Right renal pelvis (tissue), 4 donors: ENCODE measurements at places on chromosomes 2 and 18. TPM values are rescaled to one million over a fixed set of nuclear protein-coding genes. Genes with fewer than 3 reads are reported as not detected.

GRCh38 chr2:98815795-98816194 is 84.9 kb upstream of the MGAT4A start:
- DNase-seq: no peak

DNA sequence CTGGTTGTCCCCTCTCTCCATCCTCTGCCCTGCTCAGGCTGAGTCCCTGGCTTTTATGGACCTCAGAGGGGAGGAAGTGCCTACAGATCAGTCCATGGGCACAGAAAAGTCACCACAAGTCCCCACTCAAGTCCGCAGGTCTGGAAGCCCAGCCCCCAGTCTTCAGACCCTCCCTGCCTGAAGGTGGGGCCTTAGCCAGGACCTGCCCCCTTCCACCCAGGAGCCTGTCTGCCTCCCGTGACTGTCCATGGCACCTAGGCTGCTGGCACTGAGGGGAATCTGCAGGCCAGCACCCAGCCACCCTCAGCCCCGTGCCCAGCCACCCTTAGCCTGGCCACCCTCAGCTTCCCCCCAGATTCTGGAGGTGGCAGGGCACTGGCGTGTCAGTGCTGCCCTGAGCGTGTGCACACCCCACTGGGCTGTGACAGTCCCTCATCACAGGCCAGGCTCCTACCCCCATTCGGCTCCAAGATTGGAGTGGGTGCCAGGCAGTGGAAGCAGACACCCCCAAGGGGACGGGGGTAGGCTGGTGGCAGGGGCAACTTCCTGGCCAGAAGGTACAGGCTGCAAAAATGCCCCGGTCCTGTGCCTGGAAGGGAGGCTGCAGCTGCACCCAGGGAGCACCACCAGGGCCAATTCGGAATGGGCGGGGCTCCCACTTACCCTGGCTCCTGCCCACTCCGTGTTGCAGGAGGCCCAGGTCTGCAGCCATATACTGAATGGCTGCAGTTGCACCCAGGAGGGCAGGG is 154.7 kb upstream of the RMP24 start:
- DNase-seq: no peak

DNA sequence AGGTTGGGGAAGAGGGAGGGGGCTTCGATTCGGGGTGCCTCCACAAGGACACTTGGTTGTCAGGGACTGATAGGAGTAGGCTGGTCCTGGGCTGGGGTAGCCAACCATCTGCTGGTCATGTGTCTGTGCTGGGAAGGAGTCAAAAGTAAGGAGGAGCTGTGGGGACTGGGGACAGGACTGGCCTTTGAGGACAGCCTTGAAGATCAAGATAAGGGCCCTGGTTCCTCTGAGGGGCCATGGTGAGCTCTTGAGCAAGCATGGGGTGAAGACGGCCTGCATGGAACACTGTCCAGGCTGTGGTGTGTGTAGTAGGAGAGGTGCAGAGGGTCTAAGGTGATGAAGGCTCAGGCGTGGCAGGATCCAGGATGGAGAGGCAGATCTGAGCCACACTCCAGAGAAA is 1.7 kb downstream of the CYP27A1 start:
- no peak for DNase-seq

GRCh38 chr18:76099931-76100457 is 395.0 kb downstream of the ZNF516 start:
- DNase-seq: no peak

DNA sequence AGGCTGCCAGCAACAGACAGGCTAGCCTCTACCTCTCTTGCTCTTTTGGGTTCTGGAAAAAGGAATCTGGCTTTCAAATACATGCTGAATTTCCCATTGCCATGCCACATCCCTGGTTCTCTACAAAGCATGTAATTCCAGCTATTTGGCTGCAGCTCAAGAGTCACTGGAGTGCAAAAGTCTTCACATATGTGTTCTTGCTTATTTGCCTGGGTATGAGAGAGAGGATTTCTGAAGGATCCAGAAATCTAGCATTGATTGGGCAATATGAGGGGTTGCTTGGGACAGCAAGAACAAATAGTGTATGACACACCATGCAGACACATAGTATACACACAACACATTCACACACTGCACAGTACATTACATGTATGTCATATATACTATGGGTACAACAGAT is 30.7 kb upstream of the LGALSL start:
- no peak for DNase-seq

GRCh38 chr2:1731447-1731962 is 12.8 kb downstream of the PXDN start:
- no peak for DNase-seq

The PIEZO2 gene
- polyA plus RNA-seq: 16.8 TPM

GRCh38 chr2:39871291-39871761 is 92.3 kb upstream of the THUMPD2 start:
- no peak for DNase-seq

DNA sequence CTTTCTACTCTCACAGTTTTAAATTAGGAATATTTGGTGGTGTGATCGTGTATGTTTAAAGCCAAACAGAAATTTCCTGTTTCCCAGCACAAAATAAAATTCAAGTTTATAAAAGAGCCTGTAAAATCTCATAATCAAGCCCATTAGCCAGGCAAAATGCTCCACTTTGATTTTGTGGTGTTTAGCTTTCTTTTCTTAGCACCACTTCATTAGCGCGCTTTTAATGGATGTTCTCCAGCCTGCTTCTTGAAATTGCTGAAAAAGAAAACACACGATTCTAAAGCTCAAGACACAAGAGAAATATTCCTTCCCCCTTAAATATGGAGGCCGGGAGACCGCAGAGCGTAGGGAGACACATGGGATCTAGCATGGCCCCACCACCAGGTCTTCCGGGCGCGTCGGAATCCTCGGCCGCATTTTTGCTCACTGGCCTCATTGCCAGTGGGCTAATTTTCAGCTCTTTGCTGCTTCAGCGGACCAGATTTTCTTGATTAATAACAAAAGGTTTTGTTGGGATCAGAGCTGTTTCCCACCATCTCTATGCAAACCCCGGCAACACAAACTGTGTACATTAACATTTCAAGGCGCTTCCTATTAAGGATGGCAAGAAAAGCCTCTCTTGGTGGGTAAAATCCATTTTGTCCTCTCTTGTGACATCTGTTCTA is 40.4 kb upstream of the ID2 start:
- DNase-seq: no peak

DNA sequence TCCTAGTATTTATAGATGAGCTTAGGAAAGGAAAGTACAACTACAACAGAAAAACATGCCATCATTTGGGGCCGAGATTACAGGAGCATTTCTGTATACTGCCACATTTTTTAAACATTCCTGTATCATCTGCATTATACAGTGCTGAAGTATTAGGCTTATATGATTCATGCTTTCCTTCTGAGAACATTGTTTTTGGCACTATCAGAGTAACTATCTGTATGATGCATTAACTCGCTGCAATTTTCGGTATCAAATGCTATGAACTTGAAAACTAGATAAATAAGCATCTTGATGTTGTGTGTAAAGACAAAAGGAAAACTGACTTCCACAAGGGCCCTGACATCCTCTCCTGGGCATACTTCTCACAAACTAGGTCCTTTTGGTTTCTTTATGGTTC is 102.0 kb downstream of the RIT2 start:
- DNase-seq: no peak

DNA sequence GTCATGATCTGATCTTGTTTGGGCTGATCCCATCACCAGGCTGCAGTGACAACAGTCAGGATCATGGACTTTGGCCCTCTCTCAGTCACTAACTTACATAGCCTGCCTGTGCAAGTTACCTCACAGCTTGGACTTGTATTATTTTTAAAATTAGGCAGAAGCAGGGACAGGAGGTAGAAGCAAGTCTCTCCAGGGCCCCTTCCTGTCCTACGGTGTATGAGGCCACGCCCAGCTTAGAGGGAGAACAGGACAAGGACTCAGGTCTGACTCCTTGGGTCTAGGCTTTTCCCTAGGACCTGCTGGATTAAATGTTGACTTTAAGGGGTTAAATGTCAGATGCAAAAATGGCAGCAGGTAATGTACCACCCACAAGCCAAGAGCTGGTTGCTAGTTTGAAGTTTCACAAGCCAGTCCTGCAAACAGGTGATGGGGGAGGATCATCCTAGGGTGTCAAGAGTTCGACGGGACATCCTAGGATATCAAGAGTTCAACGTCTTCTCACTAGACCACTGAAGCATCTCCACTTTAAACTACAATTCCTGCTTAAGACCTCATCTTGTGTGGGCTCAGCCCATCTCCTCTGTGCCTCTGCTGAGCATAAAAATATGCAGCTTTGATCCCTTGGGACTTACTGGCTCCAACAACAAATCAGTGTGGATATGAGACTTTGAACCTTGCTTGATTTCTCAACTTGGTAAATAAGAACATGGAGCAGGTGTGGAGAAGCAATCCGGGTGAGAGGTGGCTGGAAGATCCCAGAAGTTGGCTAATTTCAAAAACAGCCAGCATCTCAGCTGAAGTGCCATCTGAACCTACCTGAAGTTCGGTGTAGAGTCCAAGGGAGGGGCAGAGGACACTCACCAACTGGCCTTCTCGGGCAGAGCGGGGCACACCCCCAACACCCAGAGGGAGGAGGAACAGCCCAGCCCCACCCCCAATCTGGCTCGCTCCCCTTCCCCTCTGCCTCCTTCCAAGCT is 39.5 kb downstream of the SFXN5 start:
- no peak for DNase-seq

GRCh38 chr2:77310416-77310815 is 211.8 kb downstream of the LRRTM4 start:
- DNase-seq: no peak

DNA sequence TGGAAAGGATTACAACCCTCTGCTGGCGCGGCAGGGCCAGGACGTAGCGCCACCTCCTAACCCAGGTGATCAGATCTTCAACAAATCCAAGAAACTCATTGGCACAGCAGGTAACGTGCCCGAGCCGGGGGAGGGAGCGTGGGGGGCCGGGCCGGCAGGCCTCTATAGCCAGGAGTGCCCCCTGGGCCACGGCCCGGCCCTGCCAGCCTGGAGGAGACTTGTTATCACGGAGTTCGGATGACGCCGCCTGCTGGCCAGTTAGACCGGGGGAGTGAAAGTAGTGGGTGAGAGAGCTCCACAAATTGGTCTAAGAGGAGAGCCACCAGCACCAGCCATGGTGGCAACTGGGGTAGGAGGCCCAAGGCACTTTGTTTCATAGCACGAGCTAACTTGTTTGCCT is 8.6 kb upstream of the TMEM214 start:
- DNase-seq: no peak

- DNase-seq: no peak
Observed at GRCh38 chr2:49686291-49686690, 532.0 kb upstream of the FSHR start.

DNA sequence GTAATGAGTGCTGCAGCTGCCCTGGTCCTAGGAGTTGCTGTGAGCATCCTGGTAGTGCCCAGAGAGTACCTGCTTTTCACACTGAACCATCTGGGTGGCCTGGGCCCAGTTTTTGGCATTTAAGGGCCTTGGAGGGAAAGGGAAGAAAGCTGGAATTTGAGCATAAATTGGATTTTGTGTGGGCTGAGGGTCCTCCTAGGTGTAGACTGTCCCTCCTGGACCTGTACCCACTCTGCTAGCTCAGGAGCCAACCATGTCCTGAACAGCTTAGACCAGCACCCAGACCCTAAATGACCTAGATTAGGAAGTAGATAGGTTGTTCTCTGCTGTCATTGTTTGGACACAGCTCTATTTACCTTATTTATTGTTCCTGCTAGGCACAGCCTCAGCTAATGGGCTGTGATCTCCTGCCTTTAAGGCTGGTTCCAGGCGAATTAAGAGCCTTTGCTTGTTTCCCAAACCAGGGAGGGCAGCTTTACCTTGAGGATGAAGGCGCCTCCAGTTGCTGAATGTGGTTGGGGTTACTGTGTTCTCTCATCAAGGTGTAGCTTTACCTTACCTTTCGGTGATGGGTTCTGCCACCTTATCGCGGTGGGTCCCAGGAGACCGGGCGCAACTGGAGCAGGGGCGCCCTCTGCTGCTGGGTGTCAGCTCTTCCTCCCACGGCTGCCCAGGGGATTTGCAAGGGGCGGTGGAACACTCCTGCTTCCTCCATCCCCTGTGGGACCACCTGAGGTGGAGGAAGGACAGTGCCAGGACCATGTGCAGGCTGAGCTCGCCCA is 34.4 kb downstream of the ITGA6 start:
- no peak for DNase-seq

The CD28 gene
- 1.3 TPM for polyA plus RNA-seq

DNA sequence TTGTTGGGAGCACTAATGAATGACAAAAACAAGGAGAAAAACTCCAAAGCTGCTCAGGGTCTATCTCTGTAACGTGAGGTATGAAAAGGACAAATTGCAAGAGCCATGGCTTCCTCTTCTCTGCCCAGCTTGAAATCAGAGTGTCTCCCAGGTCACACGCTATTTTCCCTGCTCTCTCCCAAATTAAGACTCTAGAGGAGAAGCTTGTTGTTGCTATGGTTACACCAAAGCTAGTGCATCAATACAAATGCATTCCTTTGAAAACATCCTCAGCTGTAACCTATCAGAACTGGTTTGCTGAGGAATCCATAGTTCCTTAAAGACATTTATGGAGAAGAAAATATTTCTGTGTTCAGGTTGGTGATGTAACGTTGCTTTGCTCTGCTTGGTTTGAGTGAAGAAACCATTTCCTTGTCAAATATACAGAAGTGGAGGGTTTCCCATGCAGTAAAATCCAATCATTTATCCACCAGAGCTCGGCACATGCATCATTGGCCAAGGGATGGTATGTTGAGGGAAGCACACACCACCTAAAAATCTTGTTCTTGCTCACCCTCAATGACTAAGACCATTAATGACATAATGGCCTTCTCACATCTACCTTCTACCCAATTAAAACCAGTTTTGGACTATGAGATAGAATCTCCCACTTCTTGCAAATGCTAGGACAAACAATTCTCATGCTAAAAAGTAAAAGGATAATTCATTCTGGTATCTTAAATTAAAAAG is 2135.6 kb upstream of the CELF4 start:
- DNase-seq: no peak

DNA sequence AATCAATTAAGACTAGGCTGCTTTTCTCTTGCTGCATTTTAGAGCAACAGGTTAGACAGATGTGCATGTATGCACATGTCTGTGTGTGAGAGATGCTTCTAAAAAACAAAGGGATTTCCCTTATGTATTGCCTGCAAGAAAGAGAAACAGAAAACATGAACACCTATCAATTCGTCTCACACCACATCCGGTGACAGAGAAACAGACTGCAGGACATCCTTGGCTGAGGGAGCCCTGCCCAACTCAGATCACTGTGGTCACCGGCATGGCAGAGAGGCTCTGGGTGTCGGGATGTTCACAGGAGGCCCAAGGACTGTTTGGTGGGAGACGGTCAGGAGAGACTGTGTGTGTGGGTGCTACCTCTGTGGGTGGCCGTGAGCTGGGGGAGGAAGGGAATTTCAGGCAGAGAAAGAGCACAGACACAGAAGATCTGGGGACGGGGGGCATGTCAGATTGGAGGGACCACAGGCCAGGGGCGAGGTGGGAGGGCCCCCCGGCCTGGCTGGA is 24.9 kb downstream of the FHL2 start:
- DNase-seq: no peak

- no peak for DNase-seq
Observed at GRCh38 chr2:146818122-146818521, 1026.7 kb upstream of the ACVR2A start.

The PLCD4 gene
- polyA plus RNA-seq: 6.2 TPM

GRCh38 chr2:7225848-7226247 is 308.6 kb downstream of the RNF144A start:
- DNase-seq: no peak

- DNase-seq: no peak
Observed at GRCh38 chr2:3422161-3422779, 42.8 kb downstream of the TRAPPC12 start.

The SLC35G4 gene
- polyA plus RNA-seq: not detected

- DNase-seq: no peak
Observed at GRCh38 chr2:33665039-33665438, 65.9 kb upstream of the FAM98A start.

The HOXD12 gene
- polyA plus RNA-seq: 0.35 TPM
